Activated T-helper 2 cell treated with anti-CD3 and anti-CD28 coated beads, Interferon-gamma antibody, Interleukin-2, Interleukin-4, amounts not matched to agents 10 μg/mL and 5 μg/mL and 100 μg/mL, durations not matched to agents 14 hours and 24 hours and 36 hours (primary cell): ENCODE measurements at places on chromosomes 1 and 21. TPM values are rescaled to one million over a fixed set of nuclear protein-coding genes. Genes with fewer than 3 reads are reported as not detected.

DNA sequence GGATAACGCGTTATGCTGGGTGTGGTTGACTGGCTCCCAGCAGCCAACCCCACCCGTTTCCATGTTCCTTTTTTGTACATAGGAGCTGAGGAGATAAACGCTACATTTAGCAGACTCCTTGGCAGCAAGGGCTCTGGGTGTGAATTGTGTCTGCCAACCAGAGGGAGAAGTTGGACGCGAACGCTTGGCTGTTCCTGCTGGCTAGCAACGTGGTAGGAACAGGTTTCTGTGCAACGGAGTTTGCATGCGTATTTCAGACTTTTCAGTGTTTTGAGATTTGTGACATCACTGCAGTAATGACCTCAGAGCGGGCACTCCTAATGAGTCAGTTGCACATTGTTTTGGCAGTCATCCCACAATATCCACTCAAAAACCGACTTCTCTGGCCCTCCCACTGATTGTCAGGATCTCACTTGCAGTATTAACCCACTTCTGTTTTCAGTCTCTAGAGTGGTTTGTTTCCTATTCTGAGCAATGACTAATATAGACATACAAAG lies 98.7 kb upstream of the RGS1 start:
- peaks cover 3% of the 10 kb centered on the region for H3K4me1 ChIP-seq
- H3K4me3 ChIP-seq, result no peak overlapping the region
- no peaks in the 10 kb centered on the region for H3K36me3 ChIP-seq
- no peak for DNase-seq
- H3K27me3 ChIP-seq, result peaks cover 12% of the 10 kb centered on the region
- no peak overlapping the region for H3K27ac ChIP-seq

- peaks cover 81% of the 10 kb centered on the region for H3K36me3 ChIP-seq
- no peak overlapping the region for H3K4me3 ChIP-seq
- H3K27me3 ChIP-seq, result no peaks in the 10 kb centered on the region
- H3K27ac ChIP-seq, result peak overlapping the region; percentile 35
Measured at GRCh38 chr1:117093870-117094621, 27.5 kb downstream of the TRIM45 start.

DNA sequence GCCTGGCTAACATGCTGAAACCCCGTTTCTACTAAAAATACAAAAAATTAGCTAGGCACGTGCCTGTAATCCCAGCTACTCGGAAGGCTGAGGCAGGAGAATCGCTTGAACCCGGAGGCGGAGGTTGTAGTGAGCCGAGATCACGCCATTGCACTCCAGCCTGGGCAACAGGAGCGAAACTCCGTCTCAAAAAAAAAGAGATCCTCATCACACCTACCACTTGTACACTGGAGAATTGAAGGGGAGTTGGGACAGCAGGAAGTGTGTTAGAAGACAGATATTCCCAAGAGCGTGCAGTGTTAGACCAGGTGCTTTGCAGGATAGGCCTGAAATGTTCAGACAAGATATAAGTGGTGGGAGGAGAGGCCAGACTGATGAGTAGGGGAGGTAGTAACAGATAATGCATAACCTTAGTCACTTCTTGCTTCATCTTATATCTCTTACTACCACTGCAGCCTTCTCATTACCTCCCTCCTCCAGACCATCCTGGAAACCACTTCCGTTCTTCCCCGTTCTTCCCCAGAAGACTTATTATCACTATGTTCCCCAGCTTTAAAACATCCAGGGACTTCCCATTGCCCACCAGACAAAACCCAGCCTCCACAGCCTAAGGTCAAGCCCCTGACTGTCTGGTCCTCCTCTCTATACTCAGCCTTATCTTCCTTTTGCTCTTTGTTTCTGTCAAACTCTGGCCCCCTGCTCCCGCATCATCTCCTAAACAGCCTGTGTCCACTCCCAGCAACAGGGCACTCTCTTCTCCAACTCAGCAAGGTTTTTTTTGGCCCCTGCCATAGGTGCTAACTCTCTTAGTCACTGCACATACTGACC lies 21.3 kb downstream of the FAM20B start:
- peaks cover 6% of the 10 kb centered on the region for H3K36me3 ChIP-seq
- H3K27me3 ChIP-seq, result no peaks in the 10 kb centered on the region
- H3K4me1 ChIP-seq, result peaks cover 4% of the 10 kb centered on the region
- H3K27ac ChIP-seq, result no peak overlapping the region

DNA sequence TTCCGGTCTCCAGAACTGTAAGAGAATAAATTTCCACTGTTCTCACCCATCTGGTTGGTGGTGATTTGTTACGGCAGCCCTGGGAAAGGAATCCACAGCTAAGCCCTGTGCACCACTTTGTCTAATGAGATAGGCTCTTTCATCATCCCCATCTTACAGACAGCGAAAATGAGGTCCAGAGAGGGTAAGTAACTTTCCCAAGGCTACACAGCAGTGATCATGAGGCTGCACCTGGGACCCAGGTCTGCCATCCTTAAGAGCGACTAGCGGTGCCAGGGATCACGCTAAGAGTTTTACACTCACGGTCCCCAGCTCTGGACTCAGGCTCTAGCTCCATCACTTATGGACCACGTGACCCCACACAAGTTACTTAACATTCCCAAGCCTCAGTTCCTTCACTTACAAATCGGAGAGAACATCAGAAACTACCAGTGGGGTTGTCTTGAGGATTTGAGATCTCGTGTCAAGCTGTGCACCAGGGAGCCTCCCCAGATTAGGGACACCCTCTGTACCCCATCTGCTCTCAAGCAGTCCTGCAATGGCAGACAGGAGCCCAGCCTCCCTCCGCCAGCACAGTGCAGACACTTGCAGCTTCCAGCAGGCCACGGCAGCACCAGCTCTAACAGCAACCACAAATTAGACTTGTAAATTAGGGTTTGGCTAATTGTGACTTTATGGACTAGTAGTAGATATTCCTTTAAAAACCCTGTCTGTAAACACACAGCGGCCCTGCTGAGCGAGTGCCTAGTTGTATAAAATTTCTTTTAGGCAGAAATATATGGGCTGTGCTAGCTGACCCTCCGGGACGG lies 87.3 kb downstream of the DISP3 start:
- H3K27ac ChIP-seq, result no peak overlapping the region
- H3K4me1 ChIP-seq, result no peaks in the 10 kb centered on the region
- H3K36me3 ChIP-seq, result no peaks in the 10 kb centered on the region
- no peak overlapping the region for H3K4me3 ChIP-seq
- H3K27me3 ChIP-seq, result no peaks in the 10 kb centered on the region
- DNase-seq, result no peak

DNA sequence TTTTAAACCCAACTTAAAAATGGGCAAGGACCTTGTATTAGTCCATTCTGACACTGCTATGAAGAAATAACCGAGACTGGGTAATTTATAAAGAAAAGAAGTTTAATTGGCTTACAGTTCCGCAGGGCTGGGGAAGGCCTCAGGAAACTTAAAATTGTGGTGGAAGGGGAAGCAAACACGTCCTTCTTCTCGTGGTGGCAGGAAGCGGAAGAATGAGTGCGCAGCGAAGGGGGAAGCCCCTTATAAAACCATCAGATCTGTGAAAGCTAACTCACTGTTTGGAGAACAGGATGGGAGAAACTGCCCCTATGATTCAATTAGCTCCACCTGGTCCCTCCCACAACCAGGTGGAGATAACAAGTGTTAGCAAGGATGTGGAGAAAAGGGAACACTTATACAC lies 237.7 kb downstream of the SEC16B start:
- no peaks in the 10 kb centered on the region for H3K36me3 ChIP-seq
- no peaks in the 10 kb centered on the region for H3K4me1 ChIP-seq
- no peak for DNase-seq
- H3K4me3 ChIP-seq, result no peak overlapping the region

DNA sequence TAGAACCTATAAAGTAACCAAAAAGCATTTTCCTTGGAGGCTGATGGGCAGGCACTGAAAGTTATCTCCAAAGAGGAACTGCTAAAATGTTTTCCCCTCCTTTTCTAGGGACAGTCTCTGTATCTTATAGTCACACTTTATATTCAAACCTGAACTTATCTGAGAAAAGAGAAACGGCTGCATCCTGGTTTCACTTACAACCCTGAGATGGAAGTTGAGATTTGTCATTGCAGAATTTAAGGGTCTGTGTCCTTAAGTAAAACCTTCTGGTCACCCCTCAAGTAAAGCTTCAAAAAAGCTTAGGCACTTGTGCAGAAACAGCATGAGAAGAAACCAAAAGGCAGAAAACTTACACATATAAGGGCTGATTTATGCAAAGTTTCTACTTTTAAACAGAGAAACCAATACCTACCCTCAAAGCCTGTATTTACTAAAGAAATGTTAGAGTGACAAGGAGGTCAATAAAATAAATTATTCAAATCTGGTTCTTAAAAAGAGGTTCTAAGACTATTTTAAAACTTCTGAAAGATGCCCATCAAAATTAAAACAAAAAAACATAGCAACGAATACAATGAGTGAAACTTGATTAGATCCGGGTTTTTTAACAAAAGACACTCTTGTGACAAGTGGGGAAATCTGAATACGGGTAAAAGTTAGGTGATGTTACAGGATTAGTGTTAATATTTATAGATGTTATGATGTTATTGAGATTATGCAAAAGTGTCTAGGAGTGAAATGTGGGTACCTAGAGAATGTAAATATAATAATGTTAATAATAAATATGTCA lies 9.9 kb downstream of the CD58 start:
- no peaks in the 10 kb centered on the region for H3K27me3 ChIP-seq
- H3K4me1 ChIP-seq, result peaks cover 74% of the 10 kb centered on the region
- H3K4me3 ChIP-seq, result peak overlapping the region; percentile 1
- H3K36me3 ChIP-seq, result peaks cover 79% of the 10 kb centered on the region
- peak overlapping the region; percentile 21 for H3K27ac ChIP-seq

DNA sequence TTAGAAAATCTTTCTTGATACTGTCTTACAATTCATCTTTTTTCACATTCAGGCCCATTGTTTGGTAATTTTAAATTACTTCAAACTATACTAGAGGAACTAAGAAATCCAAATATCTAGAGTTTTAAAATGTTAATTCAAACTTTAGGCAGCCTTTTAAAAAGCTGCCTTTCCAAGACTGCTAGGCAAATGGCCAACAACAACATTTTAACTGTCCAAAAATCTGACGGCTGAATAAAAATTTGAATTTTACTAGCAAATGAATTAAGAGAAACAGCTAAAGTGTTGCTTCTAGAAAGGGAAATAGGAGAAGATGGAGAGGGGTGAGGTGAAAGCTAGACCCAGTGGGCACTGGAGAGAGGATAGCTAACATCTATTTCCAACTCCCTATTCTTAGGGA lies 17.2 kb downstream of the DPYD start:
- no peak overlapping the region for H3K27ac ChIP-seq
- peaks cover 18% of the 10 kb centered on the region for H3K4me1 ChIP-seq
- H3K36me3 ChIP-seq, result peaks cover 16% of the 10 kb centered on the region
- H3K4me3 ChIP-seq, result no peak overlapping the region

DNA sequence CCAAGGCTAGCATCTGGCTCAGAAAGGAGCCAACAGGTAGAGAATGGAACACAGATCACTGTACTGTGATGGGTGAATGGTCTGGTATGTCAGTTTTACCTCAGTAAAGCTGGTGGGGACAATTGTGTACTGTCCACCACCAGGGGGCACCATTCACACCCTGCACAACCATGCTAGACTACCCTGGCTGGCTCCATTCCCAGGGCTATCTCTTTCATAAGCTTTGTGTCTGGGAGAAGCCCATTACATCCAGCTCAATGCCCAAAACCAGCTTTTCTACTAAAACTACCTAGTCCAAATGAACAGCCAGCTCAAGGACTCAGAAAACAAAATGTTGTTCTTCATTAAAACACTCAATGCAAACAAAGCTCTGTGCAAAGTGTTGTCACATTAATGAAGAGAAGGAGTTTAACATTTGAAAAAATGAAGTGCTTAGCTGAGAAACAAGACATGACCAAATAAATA lies 62.0 kb upstream of the RASAL2 start:
- no peaks in the 10 kb centered on the region for H3K4me1 ChIP-seq
- no peak overlapping the region for H3K4me3 ChIP-seq
- peaks cover 2% of the 10 kb centered on the region for H3K27me3 ChIP-seq

- no peak overlapping the region for H3K27ac ChIP-seq
- no peak overlapping the region for H3K4me3 ChIP-seq
- no peaks in the 10 kb centered on the region for H3K36me3 ChIP-seq
- DNase-seq, result no peak
- H3K27me3 ChIP-seq, result peaks cover 14% of the 10 kb centered on the region
Measured at GRCh38 chr1:197842646-197843045, 59.8 kb upstream of the C1orf53 start.

DNA sequence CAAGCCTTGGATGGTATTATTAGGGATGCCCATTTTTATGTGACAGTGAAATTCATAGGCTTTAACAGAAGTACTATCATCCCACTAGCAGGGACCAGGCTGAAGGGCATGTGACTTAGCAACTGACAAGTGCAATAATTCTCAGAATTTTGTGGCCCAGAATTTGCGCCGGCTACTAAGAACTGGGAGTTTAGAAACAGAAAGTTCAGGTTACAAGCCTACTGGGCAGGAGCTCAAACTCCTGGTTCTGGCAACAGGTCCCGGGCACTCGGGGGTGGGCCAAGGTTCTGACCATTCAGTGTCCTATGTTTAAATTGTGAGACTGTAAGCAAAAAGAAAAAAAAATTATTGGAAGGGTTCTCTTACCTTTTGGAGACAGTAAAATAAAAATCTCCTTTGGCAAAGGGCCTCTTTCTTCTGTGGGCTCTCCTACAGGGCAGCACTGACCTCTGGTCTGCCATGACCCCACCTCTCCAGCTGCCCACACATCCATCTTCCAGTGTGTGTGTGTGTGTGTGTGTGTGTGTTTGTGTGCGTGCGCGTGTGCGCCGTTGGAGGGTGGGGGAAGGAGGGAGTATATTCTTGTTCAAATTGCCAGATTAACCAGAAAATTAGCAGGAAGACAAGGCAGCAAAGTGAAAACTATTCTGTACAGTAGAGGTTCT lies 26.1 kb downstream of the IRF2BP2 start:
- no peak overlapping the region for H3K4me3 ChIP-seq
- H3K36me3 ChIP-seq, result no peaks in the 10 kb centered on the region
- peak overlapping the region; percentile 40 for H3K27ac ChIP-seq
- no peak for DNase-seq

GRCh38 chr1:16061266-16061665 lies 12.2 kb downstream of the FAM131C start:
- H3K27ac ChIP-seq, result no peak overlapping the region
- H3K4me3 ChIP-seq, result no peak overlapping the region
- H3K36me3 ChIP-seq, result no peaks in the 10 kb centered on the region
- H3K27me3 ChIP-seq, result peaks cover 19% of the 10 kb centered on the region
- DNase-seq, result no peak

DNA sequence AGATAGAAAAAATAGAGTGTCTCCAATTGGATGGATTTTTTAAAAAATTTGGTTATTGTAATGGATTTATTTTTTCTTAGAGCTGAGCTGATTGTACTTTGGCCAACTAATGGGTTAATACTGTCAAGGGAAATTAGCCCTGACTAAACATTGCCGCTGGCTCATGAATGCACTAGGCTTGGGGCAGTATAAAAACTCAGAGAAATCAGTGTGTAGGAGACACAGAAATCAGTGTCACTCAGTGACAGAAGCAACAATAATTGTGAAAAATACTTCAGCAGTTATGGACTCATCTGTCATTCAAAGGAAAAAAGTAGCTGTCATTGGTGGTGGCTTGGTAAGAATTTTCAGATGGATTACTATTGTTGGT lies at the start of gene KMO:
Gene KMO (plus strand): TSS at position 217 of the 370 bp plus-strand sequence. CDS start 67 bp downstream, at position 284.
- peaks cover 28% of the 10 kb centered on the region for H3K4me1 ChIP-seq
- no peak for DNase-seq
- peak within 1 kb of the TSS; percentile 94 for H3K4me3 ChIP-seq
- peaks cover 20% of the 10 kb centered on the region for H3K27me3 ChIP-seq
- H3K27ac ChIP-seq, result peak within 1 kb of the TSS; percentile 94

CCDC185 gene
- not detected in 2 replicates for total RNA-seq

A3GALT2 gene
- not detected in 2 replicates for total RNA-seq

EFNA3 gene
- 6.0 and 7.1 TPM in 2 replicates for total RNA-seq

TRIM62 gene
- total RNA-seq, result 5.0 and 5.6 TPM in 2 replicates

FOXO6 gene
- 0.11 and 0.16 TPM in 2 replicates for total RNA-seq

RNU1-4 gene
- 2,033 and 2,369 TPM in 2 replicates for total RNA-seq
